ENCODE measurements at places on chromosomes 2 and 18.

DNA sequence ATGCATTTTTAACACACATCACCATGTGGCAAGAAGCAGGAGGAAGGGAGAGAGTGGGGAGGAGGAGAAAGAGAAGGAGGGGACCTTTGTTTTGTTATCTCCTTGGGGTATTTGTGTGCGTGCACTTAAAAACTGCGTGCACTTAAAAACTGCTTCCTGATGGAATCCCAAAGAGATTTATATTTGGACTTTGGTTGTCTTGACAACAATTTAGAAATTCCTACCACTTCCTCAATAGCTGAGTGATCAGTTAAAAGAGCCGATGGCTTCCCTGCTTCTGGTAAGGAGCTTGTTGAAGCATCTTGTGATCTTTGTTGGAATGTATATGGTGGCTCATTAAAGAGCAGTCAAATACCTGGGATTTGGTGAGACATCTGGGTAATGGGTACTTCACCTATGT, 4.5 kb downstream of the RAB31 start:
- DNase-seq: no peak

DNA sequence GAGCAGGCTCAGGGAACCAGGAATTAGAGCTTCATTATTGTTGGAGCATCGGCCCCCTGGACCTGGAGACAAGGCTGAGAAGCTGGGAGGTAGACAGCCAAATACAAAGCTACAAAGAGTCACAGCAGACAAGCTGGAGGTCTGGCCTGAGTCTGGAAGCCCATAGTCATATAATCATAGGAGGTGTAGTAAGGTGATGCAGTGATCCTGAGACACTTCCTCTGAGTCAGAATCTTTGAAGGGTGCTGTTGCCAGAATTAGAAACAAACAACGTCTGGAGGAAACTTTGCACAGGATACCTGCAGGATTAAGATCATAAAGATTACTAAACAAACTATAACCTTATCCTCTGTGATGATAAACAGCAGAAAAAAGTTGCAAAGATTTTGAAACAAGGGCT, 213.8 kb downstream of the DSC3 start:
- DNase-seq: no peak

- peak; percentile 75 for DNase-seq
Measured at GRCh38 chr2:161160226-161161073, at the start of gene TANK. TANK (plus strand) TSS chr2:161160428; CDS start chr2:161179663, 19,235 bp downstream.

GRCh38 chr2:239409976-239410375, 9.2 kb upstream of the HDAC4 start:
- no peak for DNase-seq

DNA sequence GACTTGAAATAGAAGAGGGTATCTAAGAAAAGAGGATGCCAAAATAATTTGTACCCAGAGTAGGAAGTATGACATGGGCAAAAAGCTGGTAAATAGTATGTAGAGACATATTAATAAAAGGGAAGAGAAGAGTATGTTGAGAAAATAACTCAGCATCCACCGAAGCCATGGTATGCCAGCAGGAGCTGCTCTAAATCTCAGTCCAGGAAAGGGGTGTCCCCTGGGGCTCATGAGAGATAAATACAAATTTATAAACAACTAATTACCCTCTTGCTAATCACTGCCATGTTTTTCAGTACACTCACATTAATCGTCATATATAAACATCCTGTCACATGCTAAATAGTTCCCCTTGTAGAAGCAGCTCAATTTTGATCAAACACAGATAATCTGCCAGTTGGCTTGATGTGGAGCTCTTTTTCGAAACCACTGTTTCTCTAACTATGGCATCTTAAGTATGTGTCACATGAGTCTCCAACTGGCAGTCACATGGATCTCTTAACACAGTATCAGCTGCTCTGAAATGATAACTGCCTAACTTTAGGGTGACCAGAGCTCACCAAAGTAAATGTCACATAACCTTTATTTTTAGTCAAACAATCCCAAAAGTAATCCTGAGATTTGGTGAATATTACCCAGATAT, 31.9 kb downstream of the EXOC6B start:
- DNase-seq: no peak

GRCh38 chr18:45635893-45636509, 20.7 kb downstream of the SLC14A2 start:
- no peak for DNase-seq

GRCh38 chr2:156447761-156448160, 11.6 kb downstream of the GPD2 start:
- no peak for DNase-seq

DNA sequence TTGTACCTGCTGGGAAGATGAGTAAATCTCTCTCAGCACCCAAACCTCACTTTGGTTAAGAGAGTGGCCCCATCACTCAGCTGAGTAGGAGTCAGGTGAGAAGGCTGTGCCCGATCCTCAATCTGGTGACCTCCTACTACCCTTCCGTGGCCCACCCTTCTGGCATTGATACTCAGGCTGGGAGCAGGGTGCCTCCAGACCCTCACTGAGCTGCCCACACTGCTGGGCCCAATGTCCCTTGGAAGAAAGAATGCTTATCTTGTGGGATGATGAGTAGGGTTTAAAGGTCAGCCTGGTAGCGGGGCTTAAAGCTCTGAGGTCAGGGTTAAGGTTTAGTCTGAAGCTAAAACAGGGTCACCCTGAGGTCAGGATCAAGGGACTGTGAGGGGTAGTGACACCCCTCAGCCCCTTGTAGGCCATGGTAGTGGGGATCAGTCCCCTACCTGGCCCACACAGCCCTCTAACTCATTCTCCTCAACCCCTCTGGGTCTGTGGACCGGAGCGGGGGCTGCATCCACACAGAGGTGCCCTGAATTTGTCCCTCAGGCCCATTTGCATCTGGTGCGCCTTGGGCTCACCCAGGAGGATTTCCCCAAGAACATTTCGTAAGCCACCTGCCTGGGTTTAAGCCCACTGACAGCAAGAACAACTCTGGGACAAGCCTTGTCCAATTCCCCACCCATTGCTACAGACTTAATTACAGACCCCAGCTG, 123.8 kb downstream of the CYP26B1 start:
- DNase-seq: peak; percentile 2

DNA sequence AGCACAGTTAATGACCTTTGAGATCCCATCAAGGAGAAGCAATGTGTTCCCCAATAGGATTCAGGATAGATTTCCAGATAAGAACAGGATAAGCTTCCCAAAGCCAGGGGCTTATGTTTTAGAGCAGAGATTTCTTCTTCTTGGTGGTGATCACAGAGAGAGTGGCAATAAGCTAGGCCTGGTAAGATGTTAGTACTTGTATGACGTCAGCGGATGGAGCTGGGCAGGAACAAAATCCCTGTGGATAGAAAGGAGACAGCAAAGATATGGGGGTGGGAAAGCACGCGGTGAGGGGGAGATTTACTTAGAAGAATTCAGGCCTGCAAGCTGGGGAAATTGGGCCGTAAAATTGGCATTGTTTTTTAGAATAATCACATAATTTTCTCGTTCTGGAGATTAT, 323.0 kb downstream of the MTX2 start:
- DNase-seq: no peak

DNA sequence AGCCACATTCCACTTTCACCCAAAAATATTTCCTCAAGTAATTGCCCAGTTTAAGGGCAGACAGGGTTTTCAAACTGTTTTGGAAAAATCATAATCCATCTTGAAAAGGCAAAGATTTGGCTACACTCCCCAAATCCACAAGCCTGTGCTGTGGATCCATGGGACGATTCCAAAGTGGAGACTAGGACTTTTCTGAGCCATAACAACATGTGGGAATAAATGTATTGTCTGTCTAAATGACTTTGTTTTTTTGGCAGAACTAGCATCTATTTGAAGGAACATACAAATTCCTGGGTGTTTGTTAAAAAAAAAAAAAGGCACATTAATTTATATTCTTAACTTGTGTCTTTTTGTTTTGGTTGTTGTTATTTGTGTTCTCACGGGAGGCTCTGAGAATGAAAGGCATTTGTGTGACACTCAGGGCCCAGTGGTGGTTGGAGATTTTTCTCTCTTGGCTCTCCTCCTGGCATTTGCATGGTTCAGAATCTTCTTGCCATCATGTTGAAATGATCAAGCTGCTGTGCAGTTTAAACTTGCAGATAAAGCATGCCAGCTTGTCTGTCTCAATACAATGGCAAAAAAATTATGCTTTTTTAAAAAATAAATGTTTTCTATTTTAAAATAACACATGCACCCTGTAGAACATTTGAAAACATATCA, 277.4 kb downstream of the EN1 start:
- no peak for DNase-seq

DNA sequence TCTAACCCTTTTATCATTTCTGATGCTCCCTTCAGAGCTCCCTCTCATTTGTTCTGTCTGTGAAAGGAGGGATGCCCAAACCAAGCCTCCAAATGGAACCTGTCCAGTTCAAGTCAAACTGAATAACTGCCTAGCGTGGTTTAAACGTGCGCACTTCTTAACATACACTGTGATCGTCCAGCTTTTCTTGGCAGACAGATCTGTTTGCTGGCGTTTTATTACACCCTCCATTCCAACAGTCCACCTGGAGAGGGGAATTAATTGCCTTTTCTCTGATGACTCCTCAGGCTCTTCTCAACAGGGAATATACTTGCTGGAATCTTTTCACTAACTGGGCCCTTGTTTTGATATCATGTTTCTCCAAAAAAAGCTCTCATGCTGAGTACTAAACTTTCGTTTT, 379.2 kb upstream of the POU3F3 start:
- no peak for DNase-seq

GRCh38 chr2:156818944-156819343, 382.8 kb downstream of the GPD2 start:
- no peak for DNase-seq

GRCh38 chr2:46841621-46842020, 74.0 kb downstream of the MCFD2 start:
- no peak for DNase-seq

- no peak for DNase-seq
Measured at GRCh38 chr2:173572848-173573247, 218.2 kb downstream of the CDCA7 start.

- no peak for DNase-seq
Measured at GRCh38 chr2:118853129-118853640, 5.7 kb upstream of the EN1 start.

- no peak for DNase-seq
Measured at GRCh38 chr18:79576686-79577351, 102.8 kb upstream of the CTDP1 start.

GRCh38 chr18:63422864-63423304, 608 bp upstream of the VPS4B start:
- no peak for DNase-seq

DNA sequence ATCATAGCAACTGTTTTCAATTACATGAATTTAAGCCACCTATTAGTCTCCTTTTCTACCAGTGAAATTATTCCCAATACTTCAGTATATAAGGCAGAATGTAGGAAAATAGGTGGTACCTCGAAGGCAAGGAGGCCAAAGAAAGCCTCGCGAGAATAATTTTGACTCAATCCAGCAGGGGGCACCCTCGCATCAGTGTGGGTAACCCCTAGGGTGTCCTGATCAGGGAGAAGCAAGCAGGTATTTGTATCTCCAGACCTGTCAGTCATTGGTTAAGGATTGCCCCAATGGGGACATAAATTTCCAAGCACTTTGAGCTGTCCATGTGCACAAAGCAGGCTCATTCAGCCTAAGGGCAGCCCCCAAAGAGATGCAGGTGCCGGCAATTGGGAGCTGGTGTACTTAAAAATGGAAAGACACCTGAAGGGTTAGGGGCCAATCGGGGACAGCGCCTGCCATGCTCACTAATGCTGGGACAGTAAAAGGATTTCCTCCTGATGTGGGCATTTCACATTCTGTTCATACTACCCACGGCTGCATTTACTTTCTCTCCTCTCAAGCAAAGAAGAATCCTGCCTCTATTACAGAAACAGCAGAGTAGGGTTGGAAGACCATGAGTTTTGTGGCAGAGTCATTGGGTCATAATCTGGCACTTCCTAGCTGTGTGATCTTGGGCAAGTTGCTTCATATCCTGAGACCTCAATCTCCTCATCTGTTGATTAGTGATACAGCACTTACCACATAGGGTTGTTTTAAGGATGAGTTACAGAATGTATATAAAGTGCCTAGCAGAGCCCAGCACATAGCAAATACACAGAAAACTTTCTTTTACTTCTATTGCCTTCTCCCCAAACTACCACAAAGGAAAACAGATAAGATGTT, 136.1 kb downstream of the ICOS start:
- peak; percentile 11 for DNase-seq

DNA sequence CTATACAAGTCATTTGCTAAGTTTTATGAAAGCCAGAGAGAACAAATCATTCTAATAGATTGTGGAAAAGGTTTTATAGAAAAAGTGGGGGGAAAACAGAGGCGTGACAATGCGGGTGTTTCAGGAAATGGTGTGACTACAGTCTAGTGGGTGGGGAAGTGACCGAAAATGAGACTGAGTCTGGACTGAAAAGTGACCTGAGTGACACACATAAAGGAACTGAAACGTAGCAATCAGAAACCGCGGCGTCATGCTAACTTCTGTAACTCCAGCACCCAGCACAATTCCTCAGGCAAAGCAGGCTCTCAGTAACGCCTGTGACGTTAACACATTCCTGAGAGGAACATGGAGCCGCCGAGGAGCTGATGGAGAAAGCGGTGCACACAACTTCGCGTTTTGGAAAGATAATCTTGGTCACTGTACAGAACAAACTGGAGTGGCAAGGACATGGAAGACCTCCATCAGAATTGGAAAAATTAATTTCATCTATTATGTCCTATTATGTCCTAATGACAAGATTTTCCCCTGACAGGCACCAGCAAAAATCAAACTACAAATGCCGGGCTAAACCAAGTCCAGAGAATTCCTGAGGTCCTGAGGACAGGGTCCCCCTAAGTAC, 1.4 kb upstream of the CD226 start:
- no peak for DNase-seq

Measured in progenitor cell of endocrine pancreas (in vitro differentiated cells).